ENCODE measurements at places on chromosomes 3 and 15.

GRCh38 chr15:48710952-48711495, 65.5 kb upstream of the FBN1 start:
- no peak for DNase-seq

DNA sequence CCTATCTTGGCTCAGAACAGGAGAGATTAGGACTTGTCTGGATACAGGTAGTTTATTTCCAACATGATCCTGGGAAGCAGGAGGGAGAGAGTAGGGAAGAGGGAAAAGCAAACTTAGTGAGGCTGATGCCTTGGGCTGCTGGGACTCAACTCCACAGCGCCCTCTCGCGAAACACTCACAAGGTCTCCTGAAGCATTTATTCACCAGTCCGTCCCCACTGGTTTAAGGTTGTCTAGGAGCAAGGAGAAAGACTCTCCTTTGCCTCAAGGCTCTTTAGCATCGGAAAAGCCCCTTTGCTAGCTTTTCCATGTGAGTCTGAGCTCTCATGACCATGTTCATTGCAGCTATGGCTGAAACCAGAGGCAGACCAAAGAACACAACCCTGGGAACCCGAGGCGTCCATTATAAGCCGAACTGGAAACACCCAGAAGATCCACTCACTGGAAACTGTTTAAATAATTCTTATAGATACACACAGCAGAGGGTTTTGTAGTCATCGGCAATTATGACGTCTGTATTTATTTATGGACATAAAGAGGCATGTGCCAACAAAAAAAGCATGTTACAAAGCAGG, 244.5 kb downstream of the CD47 start:
- no peak for DNase-seq

- no peak for DNase-seq
These were observed 7.1 kb upstream of the SLC6A20 start for GRCh38 chr3:45803252-45803935.

- DNase-seq: no peak
These were observed 154.3 kb downstream of the TMEM108 start for GRCh38 chr3:133192363-133192945.

GRCh38 chr3:51353691-51354090, 31.4 kb upstream of the MANF start:
- no peak for DNase-seq

- DNase-seq: no peak
These were observed 3.8 kb upstream of the ZNF385D start for GRCh38 chr3:21754839-21755238.

Data from T-helper 2 cell (primary cell).